ENCODE measurements at places on chromosomes 6 and 20.

GRCh38 chr20:5127204-5127858 lies 523 bp downstream of the CDS2 start:
- DNase-seq: peak; percentile 83

DNA sequence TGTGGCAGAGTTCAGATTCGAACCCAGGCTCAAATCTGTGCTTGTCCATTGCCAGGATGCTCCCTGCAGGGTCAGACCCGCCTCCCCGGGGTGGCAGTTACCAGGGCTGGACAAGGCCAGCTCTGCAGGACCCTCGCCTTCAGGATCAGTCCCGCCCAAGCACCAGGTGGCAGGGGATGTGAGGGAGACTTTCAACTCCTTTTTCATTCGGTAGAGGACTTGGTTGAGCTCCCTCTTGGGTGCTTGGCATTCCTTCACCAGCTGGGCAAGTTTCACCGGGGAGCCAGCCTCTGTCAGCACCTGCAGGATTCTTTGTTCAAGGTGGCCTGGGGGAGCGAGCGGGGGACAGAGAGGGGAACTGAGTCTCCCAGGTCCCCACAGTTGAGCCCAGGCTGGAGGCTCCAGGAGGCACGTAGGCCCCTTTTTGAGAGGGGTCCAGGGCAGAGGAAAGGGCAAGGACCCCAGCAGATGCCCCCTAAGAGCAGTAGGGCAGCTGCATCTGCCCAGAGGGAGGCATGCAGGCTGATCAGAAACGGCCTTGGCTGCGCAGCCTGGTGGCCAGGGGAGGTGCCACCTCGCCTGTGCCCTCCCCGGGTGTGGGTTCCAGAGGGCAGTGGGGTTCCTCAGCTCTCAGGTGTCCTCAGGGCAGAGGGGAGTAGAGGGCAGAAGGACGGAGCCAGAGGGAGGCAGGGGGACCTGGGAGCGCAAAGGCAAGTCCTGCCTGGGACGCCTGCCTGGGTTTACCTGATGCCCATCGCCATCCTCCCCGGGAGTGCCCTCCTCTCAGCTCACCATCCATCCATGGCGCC lies 3.9 kb downstream of the ZBP1 start:
- DNase-seq: peak; percentile 69

DNA sequence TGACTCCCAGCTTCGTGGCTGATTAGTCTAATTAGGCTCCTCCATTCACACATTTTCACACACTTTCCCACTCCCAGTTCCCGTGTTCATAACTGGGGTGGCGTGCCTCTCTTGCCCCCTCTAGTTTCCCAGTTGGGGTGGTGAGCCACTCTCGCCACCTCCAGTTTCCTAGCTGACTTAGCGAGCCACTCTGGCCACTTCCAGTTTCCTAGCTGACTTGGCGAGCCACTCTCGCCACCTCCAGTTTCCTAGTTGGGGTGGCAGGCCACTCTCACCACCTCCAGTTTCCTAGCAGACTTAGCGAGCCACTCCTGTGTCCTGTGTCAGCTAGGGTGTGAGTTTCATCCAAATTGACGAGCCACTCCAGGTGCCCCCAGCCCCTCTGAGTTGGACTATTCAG lies 7.4 kb upstream of the GMPR start:
- DNase-seq: no peak

GRCh38 chr6:137432054-137432611 lies 62.1 kb downstream of the OLIG3 start:
- DNase-seq: no peak

DNA sequence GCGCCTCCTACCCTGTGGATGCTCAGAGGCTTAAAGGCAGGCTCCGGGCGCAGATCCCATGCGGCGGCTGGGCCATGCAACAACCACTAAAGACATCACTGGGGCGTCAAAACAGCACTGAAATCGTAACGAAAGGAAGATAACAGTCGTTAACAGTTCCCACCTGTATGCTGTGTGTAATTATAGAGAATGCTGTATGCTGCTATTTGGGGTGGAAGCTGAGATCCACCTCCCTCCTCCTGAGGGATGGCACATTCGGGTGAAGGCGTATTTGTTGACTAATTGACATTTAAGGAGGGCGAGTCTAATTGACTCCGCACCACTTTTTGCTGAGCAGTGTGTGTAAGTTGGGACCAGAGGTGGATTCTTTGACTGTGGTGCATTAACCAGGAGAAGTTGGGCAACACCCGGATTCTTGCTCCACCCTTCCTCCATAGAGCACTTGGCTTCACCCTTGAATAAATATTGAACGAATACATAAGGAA lies 687 bp downstream of the SLC35A1 start:
- DNase-seq: no peak

GRCh38 chr6:144077871-144078270 lies 17.5 kb downstream of the SF3B5 start:
- no peak for DNase-seq

GRCh38 chr6:157905590-157906342 lies 75.9 kb upstream of the SYNJ2 start:
- no peak for DNase-seq

- DNase-seq: no peak
Observed at GRCh38 chr20:52349806-52350205, 158.2 kb upstream of the ZFP64 start.

- no peak for DNase-seq
Observed at GRCh38 chr6:1664329-1664728, 54.6 kb downstream of the FOXC1 start.

GRCh38 chr6:75291331-75291730 lies 6.7 kb upstream of the TMEM30A start:
- DNase-seq: no peak

DNA sequence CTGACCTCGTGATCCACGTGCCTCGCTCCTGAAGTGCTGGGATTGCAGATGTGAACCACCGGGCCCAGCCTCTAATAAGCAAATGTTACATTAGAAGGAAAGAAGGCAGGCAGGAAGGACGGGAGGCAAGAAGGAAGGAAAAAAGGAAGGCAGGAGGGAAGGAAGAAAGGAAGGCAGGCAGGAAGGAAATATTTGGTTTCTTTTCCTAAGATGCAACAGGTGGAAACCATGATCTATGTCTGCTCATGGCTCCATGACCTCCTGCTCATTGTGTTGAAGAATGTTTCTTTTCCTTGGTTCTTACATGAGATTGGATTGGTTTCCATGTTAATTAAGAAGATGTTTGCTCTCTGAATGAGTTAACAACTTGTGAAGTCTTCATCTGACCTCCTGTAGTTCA lies 91.8 kb upstream of the SNX9 start:
- no peak for DNase-seq

Data from coronary artery (tissue), 2 donors.